Erythroblast (primary cell): ENCODE measurements at places on chromosomes 5 and 9.

- DNase-seq, result no peak
These were observed 46.7 kb upstream of the TMC1 start for GRCh38 chr9:72474676-72475075.

GRCh38 chr9:136806067-136806466, 1.7 kb upstream of the RABL6 start:
- no peak for DNase-seq

DNA sequence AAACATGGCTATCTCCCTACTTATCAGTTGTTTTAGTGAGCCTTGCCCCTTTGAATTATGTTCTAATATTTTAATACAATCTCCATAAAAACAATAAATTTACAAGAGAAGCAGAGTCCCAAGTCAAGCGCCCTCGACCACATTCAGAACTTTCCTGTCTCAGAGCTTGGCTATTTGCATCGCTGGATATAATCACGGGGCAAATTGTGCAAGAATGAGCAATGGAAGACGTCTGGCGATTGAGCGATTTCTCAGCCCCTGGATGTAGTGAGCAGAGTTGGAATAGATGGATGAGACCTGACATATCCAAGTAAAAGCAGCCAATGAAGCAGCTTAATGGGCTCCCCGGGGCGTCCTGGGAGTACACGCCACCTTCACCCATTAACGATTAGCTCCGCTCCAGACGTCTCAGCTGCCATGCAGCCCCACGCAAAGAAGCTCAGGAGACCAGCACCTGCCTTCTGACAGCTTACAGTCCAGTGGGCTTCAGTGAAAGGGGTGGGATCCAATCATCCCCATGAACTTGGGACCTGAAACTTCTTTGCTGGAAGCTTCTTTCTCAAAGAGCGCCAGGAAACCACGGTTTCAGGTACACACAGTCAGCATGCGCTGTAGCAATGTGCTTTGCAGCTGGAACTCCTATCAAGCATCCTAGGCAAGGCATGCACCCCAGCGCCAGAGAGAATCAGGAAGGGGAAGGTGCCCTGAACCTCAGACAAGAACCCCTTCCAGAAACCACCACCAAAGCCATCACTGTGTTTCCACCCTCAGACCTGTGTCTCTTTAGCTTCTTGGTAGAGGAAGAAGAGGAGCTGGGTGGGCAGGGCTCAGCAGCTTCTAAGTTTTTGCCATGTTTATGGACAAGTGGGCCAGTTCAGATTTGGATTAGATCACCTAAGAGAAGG, 92.0 kb upstream of the IRX4 start:
- no peak for DNase-seq

- no peak for DNase-seq
These were observed 608.9 kb downstream of the IRX1 start for GRCh38 chr5:4204276-4205141.

- DNase-seq, result no peak
These were observed 247.4 kb downstream of the PRELID2 start for GRCh38 chr5:145587710-145588109.

GRCh38 chr9:135308821-135309762, 170.5 kb upstream of the PPP1R26 start:
- DNase-seq, result no peak

- no peak for DNase-seq
These were observed 11.1 kb upstream of the RALGDS start for GRCh38 chr9:133132174-133132573.

DNA sequence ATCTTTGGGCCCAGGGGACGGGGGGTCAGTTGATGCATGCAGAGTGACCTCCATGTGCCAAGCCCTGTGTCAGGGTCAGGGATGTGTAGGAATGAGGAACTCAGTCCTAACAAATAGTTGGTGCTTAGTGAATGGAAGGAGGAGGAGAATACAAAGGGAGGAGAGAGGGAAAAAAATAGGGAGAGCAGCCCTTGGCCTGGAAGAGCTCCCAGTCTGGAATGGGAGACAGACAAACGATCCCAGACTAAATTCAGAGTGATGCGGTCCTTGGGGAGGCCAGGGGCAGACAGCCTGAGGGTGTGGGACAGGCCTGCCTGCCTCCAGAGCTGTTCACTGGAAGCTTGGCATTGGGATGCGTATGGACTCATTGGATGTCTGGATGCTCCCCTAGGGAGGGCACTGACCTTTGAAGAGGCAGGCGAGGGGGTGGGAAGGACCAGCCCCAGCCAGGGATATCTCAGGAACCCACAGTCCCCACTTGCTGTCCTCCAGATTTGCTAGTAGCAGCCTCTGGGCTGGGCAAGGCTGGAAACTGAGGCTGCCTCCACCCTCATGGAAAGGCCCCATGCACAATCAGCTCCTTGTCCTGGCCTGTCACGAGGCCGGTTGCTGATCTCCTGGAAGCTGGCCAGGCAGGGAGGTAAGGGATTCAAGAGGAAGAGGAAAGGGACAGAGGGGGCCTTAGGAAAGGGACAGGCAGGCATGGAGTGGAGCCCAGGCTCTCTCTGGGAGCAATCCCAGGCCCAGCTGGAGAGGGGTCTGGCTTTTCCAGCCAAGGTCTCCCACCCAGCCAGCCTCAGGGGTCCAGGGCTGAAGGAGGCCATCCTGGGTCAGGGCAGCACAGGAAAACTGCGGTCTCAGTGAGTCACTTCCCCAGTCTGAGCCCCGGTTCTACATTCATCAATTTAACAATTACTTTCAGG, 69.0 kb upstream of the GGTA1 start:
- DNase-seq, result no peak

DNA sequence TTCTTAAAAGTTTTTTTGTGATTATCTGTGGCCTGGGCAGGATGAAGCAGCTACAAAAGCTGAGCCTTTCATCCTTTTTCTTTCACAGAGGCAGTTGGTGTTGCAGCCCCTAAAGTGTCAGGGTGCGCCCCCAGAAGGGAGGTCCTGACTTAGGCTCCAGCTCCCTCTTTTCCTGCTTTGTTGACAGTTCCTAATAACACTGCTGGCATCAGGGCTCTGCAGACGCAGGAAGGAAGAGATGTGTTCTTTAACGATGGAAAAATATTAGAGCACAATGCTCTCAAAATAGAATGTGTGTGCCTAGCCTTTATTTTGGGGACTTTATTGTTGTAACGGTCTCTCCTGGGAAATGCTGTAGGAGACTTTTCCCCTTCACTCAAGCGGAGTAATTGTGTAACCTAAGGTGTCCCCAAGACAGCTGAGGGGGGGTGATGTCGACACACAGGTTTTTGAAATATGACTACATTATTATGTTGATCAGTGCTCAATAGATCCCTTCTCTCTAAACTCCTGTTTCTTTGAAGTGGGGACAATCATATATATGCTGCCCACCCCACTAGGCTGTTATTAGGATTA, 135.6 kb downstream of the SEMA6A start:
- DNase-seq, result no peak

DNA sequence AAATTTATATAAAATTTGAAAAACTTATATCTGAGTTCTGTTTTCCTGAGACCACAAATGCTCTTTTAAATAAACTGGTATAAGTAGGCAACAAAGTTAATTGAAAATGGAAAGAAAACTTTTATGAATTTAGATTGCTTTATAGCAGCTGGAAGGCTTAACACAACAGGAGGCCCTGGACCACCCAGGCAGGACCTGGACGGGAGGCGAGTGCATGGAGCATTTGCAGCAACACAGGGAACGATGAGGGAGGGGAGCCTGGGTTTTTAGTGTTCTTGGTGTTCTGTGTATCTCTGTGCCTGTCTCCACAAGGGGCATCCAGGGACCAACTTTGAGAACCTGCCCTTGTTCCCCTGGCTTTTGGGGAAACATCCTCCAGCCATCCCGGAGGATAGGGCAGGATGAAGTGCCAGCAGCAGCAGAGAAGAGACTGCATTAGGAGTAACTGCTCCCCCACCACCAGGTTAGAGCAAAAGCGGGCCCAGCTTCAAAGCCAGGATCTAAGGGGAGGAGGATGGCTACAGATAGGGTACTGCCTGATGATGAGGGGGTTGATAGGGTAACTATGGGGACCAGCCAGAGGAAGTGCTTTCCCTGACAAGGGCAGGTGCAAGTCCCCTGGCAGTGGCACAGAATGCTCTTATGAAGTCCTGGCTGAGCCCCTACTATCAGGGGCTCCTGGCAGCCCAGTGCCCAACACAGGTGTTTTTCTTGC, 6.7 kb upstream of the SPATA31E1 start:
- no peak for DNase-seq

DNA sequence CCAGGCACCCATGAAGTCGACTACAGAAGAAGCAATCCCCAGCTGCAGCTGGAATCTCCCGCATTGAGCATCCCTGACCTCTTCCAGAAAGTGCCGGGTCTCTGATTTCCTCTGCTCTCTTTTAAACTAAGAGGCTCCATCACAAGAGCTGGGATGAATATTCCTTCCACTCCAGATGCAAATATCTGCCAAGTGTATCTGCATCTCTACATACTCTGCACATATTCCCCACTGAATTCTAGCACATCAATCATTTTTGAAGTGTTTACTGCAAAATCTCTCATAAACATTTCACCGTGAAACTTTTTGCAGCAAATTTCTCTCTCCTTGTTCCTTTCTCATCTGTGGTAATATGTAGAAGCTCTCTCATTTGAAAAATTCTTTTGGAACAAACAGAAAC, 161.5 kb downstream of the GABRB2 start:
- no peak for DNase-seq

GRCh38 chr5:55485073-55485472, 49.7 kb downstream of the PLPP1 start:
- no peak for DNase-seq

- no peak for DNase-seq
These were observed 316.0 kb upstream of the DMAC1 start for GRCh38 chr9:8115570-8115969.

- no peak for DNase-seq
These were observed 82.4 kb upstream of the ADAMTS2 start for GRCh38 chr5:179427676-179428056.

DNA sequence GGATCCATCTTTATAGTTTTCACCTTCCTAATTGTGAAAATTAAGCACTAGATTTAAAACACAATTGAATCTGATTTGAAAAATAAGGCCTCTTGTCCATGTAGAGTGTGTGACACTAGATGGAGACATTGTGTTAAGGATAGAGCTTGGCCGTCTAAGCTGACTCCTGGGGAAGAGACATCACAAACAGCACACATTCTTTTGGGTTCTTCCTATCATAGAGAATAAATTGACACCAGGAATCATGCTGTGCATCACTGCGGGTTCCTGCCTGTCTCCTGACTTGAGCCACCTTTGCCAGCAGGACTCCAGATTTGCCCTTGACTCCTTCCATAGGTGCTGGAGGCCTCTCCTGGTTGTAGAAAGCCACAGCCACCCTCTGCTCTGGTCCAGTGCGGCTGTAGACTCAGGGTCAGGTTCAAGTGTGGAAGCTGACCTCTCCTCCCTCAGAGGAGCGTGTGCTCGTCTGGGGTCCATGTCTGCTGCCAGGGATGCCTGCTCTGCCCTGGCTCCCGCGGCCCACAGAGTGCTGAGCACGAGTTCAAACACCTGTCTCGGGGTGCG, 11.2 kb downstream of the ROPN1L start:
- peak; percentile 72 for DNase-seq

GRCh38 chr5:75471193-75471592, 40.2 kb downstream of the CERT1 start:
- DNase-seq, result no peak

- DNase-seq, result no peak
These were observed 261.2 kb upstream of the FAM174A start for GRCh38 chr5:100273846-100274580.

GRCh38 chr5:172943906-172944305, 15.3 kb upstream of the RPL26L1 start:
- no peak for DNase-seq

GRCh38 chr9:106897236-106897635, 34.3 kb downstream of the ZNF462 start:
- DNase-seq, result no peak

- no peak for DNase-seq
These were observed 43.2 kb downstream of the WDR36 start for GRCh38 chr5:111135363-111135762.

GRCh38 chr5:132065351-132065937, 5.0 kb downstream of the IL3 start:
- DNase-seq, result peak; percentile 74

DNA sequence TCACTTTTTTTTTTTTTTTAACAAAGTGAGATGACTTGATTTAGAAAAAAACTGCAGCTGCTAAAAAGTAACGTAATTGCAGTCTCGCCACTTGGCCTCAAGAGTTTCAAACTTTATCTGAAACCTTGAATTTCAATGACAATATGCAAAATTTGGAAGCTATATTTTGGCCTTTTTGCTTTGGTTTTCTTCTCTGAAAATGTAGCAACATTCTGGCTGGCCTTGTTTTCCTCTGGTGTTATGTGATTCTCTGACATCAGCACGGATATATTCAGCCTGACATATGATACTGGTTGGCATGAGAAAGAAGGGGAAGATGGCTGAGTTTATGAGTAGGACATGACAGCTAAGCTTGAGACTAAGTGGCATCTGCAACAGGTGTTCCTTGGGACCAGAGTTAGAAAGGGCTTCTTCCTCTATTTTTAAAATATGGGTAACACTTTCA, 136.5 kb downstream of the MEF2C start:
- DNase-seq, result no peak

GRCh38 chr9:135703726-135704125, 1.7 kb downstream of the KCNT1 start:
- no peak for DNase-seq

DNA sequence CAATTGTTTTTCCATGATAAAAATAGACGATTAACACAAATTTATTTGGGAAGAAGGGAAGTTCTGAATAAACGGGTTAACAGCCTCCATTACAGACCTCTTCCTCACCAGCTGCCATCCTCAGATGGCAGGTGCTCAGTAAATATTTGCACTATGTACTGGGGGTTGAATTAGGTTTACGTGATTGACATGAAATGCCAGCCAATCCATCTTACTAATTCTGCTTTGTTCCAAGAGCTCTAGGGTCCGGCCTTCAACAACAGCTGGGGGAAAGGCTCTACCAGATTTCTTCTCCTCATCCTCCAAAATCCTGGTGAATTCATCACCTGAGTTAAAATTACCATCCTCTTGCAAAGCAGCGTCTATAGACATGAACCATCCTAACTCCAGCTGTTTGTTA, 104.6 kb downstream of the MTX3 start:
- no peak for DNase-seq

- DNase-seq, result no peak
These were observed 56.6 kb downstream of the TEK start for GRCh38 chr9:27165670-27166069.

GRCh38 chr9:69824499-69825252, 4.1 kb downstream of the CFAP95 start:
- no peak for DNase-seq

- DNase-seq, result no peak
These were observed 153.3 kb downstream of the RAB3C start for GRCh38 chr5:58736214-58736613.

GRCh38 chr9:28031521-28032267, 458.4 kb upstream of the C9orf72 start:
- no peak for DNase-seq

DNA sequence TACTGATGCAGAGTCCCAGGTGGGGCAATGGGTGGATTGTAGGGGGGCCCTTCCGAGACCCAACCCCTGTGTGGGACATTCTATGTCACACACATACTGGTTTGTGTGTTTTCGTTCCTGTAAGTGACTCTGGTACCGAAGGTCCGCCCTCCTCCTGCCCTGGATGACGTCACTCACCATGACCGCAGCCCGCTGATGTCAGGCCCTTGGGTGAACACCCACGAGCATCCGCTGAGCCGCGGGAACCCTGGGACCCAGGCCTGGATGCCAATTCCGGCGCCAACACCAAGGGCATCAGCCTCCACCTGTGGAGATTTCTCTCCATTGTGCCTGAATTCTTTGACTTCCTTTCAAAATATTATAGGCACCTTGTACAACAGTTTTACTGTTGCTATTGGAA, 184.3 kb downstream of the MTRR start:
- no peak for DNase-seq

- peak; percentile 5 for DNase-seq
These were observed 223.5 kb downstream of the SH3GL2 start for GRCh38 chr9:17802249-17802857.
